ENCODE measurements at places on chromosomes 6 and 20. TPM values are rescaled to one million over a fixed set of nuclear protein-coding genes. Genes with fewer than 3 reads are reported as not detected.

DNA sequence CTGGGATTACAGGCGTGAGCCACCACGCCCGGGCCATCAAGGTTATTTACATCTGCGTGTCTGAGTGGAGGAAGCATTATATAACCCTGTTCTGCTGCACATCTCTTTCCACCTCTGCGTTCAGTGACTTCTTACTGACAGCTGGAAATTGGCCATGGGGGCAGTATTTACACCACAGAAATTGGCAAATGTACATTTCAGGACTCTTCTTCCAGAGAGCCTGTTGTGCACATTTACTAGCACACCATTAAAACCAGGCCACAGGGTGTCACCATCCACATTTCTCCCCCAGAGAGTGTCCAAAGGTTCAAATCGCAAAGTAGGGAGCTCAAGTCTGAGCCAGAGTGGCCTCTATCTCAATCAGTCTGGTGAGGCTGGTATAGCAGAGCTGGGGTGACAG, 62.9 kb upstream of the SNX9 start:
- DNase-seq = peak; percentile 38

GRCh38 chr20:21564127-21564773, 50.4 kb upstream of the NKX2-2 start:
- DNase-seq = peak; percentile 6

GRCh38 chr6:99905209-99906106, 88.6 kb downstream of the MCHR2 start:
- DNase-seq = peak; percentile 48

LTV1 gene
- polyA plus RNA-seq = 17.3 TPM

DNA sequence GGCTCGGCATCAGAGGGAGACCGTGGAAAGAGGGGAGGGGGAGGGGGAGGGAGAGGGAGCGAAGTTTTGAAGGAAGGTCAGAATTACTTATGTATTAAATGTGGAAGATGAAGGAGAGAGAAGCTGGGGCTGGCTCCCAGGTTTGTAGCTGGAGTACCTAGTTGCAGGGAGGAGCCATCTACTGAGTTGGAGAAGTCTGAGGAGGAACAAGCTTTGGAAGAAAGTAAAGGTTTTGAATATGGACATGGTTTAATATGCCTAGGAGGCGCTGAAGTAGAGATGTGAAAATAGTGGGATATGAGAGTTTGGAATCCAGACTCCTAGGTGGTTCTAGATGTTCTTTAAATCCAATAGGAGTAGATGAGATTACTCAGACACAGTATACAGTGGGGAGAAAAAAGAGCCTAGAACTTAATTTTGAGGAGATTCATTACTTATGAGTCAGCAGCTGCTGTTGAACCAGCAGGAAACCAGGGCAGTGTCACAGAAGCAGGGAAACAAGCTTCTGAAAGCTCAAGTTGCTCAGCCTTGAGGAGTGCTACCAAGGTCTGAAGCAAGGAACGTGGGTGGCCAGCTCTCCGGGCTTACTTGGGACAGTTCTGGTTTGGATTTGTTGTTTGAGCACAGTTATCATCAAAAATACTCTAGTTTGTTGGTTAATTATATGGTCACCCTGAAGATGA, 149.3 kb downstream of the UTRN start:
- no peak for DNase-seq
